ENCODE measurements at places on chromosomes 5 and 9.

- DNase-seq, result no peak
These were observed 114.4 kb downstream of the ZNF608 start for GRCh38 chr5:124631874-124632550.

- DNase-seq, result no peak
These were observed 189.8 kb downstream of the HINT1 start for GRCh38 chr5:130975299-130975698.

DNA sequence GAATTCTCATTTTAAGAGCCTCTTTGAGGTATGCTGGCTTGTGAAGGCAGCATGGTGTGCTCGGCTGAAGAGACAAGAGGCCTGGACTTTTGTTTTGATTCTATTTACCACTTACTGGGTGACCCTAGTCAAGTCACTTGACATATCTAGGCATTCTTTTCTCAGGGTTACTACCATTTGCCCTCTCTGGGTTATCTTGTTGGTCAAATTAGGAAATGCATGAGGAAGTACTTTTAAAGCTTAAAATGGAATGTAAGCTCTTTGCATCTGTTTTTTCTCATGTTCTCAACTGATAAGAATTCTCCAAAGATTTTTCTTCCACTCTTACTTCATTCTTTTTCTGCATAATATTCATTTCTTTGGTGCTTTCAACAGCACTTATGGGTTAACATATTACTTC is 173.1 kb downstream of the PLK2 start:
- DNase-seq, result no peak

- no peak for DNase-seq
These were observed 869.6 kb downstream of the MAT2B start for GRCh38 chr5:164375051-164375450.

DNA sequence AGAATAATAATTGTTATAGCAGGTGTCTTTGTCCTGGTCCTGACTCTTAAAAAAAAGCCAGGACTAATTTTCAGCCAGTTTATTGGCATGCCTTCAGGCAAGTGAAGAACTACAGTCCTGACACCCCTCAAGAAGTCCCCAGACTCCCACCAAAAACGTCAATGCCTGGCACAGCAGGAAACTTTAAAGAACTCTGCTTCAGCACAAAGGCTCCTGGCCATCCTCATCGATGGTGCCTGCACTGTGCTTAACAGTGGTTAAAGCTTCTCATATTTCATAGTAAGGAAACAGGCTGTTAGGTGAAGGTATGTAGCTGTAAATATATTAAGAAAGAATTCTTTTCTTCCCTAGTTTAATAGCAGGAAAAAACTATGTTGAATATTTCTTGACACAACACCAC is 280.1 kb upstream of the PUM3 start:
- DNase-seq, result no peak

GRCh38 chr9:32723789-32724325 is 59.5 kb upstream of the TMEM215 start:
- DNase-seq, result no peak

- DNase-seq, result peak; percentile 97
These were observed 18.6 kb upstream of the ZNF366 start for GRCh38 chr5:72525816-72526215.

- no peak for DNase-seq
These were observed 37.0 kb downstream of the C5orf22 start for GRCh38 chr5:31569068-31569467.

GRCh38 chr5:175614223-175614815 is 43.6 kb upstream of the HRH2 start:
- DNase-seq, result no peak

GRCh38 chr9:121059998-121060636 is 10.0 kb upstream of the C5 start:
- peak; percentile 69 for DNase-seq

DNA sequence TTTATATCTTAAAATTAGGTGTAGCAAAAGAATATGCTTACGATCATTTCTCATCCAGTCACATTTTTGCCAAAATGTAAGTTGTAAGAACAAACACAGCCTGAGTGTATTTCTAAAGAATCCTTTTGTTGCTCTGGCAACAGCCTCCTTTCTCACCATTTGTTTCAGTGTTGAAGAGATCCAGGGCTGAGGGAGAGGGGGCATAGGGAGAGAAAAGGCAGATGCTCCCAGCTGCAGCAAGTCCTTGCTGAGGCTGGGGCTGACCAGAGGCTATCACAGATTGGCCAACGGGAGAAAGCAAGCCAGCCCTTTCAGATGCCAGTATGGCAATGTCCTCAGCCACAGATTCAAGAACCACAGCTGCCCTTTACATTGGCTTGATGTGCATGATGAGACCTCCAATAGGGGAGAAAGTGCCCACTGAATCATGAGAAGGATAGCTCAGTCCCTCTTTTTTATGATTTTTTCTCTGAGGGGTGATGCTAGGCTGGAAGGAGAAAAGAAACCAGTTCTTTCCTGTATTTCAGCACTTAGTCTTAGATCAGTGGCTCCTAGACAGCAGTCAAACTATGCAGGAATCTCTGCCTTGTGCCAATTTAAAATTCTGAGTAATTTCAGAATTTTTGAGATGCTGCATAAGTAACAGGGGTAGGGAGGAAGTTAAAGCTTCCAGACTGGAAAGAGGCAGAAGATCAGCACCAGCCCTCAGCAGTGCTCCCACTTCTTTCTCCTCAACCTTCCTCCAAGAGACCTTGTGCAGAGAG is 142.1 kb downstream of the LHFPL2 start:
- DNase-seq, result peak; percentile 74

DNA sequence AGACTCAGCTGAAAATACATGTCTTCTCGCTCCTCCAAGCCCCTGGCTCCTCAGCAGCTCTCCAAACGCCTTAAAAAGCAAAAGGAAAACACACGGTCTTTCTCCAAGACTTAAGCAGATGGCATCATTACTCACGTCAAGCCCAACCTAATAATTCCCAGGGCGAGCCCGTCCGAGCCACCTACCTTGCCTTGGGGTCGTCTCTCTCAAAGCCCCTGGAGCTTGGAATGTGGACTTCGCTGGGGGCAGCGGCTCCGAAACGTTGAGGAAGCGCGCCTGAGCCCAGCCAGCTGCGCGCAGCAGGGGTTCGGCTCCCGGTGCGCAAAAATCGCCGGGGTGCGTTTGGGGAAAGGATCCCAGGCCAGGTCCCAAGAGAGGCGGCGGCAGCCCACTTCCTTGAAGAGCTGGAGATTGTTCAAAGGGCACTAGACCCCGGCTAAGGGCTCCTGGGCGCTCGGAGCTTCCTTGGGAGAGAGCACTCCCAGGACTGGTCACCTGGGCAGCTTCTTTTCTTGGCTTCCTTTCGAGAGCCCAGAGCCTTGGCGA is 395 bp downstream of the DRD1 start:
- DNase-seq, result no peak

DNA sequence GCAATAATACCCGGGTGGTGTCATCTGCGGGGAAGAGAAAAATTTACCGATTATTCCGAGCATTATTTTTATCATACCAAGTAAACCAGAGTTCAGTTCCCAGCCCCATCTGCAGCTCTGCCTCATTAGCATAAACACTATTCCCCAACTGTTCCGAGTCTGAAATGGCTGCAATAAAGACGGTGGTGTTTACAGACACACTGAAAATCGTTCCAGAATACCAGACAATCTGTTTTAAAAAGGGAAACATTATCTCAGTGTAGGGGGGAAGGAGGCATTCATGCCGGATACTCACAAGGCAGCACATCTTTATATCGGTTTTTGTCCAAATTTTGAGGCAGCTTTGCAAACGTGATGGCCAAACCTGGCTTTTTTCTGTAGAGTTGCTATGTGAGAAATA is 70.3 kb upstream of the EPB41L4B start:
- DNase-seq, result no peak

DNA sequence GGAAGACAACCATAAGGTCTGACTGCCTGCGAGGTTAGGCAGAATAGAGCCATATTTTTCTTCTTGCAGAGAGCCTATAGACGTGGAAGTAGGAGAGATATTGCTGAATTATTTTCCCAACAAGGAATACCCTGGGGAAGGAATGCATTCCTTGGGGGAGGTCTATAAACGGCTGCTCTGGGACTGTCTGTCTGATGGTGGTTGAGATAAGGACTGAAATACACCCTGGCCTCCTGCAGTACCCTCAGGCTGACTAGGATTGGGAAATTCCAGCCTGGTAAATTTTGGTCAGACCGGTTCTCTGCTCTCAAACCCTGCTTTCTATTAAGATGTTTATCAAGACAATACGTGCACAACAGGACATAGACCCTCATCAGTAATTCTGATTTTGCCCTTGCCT is 617.5 kb upstream of the GRIN3A start:
- no peak for DNase-seq

- no peak for DNase-seq
These were observed 75.0 kb downstream of the ADAMTS12 start for GRCh38 chr5:33816791-33817190.

DNA sequence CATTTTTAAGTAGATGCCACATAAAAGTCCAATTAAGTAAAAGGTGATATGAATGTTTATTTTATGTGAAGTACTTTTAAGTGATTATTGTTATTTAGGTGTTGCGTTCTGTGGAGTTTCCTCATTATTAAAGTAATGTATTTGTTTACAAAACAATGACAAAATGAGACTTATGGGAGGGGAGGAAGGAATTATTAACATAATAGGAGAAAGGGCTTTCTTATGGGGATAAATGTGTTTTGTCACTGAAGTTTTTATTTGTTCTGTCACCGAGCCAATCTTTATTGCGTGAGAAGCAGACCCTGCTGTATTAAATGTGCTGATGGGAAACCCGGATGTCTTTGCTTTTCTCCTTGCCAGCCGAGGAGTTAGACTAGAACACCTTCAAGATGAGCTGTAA is 44.5 kb downstream of the TRIO start:
- DNase-seq, result no peak

- no peak for DNase-seq
These were observed 176.4 kb upstream of the PITX1 start for GRCh38 chr5:135210286-135211055.

GRCh38 chr5:427415-428087 is 15.4 kb upstream of the EXOC3 start:
- no peak for DNase-seq

DNA sequence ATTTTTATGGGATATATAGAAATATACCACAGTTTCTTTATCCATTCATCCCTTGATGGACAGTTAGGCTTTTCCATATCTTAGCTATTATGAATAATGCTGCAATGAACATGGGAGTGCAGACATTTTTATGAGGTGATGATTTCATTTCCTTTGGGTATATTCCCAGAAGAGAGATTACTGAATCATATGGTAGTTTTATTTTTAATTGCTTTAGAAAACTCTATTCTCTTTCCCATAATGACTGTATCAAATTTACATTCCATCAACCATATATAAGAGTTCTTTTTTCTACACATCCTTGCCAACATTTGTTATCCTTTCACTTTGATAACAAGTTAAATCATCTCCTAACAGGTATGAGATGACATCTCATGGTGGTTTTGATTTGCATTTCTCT is 821.6 kb downstream of the TLE1 start:
- no peak for DNase-seq

DNA sequence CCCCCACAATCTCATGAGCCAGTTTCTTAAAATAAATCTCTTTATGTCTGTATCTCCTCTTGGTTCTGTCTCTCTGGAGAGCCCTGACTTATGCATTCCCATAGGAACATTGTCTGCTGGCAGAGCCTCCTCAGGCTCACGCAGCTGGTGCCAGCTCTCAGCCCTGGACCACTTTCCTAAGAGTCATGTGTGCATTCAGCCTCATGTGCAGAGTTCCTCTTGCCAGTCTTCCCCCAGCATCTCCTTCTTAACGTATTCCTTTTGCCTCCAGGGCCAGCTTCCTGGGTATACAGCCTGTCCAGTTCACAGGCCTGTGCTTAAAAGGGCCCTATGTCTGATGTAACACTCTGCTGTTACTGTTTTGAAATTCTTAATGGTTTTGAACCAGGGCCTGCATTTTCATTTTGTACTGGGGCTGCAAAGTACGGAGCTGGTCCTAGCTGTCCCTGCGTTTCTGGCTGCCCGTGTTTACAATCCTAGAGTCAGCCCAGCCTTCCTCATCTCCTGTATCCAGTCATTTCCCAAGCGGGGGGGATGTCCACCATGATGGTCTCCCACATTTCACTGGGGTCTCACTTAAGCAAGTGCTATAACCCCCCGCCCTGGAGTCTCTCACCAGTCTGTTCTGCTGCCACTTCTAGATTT is 18.1 kb downstream of the ANKRD33B start:
- DNase-seq, result peak; percentile 69

DNA sequence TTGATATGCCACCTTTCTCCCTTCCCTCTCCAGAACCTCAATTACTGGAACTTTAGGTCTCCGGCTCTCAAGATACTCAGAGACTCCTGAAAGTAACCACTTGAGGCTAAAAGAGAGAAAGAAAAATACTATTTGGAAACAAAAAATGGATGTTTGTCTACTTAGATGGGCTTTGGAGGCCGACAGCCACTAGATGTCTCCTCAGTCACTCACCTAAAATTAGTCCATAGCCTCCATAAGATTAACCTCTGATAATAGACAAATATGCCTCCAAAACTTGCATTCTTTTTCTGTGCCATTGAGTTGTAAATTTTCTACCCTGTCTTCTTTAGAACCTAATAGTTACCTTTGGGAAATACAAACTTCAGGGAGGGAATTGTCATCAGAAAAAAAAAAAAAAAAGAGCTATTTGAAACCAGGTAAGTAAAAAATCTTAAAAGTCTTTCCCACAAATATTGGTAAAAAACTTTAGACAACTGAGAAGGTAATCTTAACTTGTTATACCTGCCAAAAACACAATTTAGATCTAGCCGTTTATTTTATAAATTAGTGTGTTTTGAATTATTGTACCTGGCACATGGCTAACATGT is 11.2 kb upstream of the PCDH1 start:
- no peak for DNase-seq

DNA sequence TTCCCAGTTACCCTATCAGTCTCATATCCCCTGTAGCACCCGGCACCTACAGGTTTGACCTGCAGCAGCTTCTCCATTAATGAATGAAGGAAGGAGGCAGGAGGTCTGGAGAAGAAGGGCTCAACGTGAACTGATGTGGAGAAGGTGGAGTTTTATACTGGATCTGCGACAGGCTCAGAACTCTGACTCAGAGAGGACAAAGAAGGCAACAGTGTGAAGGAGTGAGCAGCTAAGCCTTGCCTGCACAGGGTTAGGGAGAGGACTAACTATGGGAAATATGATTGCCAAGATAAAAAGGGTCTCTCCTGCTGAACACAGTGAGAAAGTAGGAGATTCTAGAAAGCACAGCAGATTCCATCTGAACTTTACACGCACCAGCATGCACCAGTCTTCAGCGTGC is 23.6 kb downstream of the RASEF start:
- DNase-seq, result no peak

- DNase-seq, result peak; percentile 57
These were observed at the start of gene PDE4D for GRCh38 chr5:59893429-59894227. Gene PDE4D, minus strand, starts transcription at chr5:59893726.

- no peak for DNase-seq
These were observed 7.5 kb downstream of the TNFAIP8 start for GRCh38 chr5:119363271-119363670.

GRCh38 chr9:78073722-78074121 is 42.1 kb upstream of the GNAQ start:
- no peak for DNase-seq

- DNase-seq, result no peak
These were observed 83.7 kb upstream of the BARHL1 start for GRCh38 chr9:132498531-132499210.

Measured in AG10803 (cell line).